LoVo (cell line): ENCODE measurements at places on chromosomes 3 and 15.
A peak's percentile ranks its signal among the peaks of the same experiment; 100 is the strongest.

GRCh38 chr3:23217872-23218554 lies 14.9 kb downstream of the UBE2E2 start:
- no peak for DNase-seq

DNA sequence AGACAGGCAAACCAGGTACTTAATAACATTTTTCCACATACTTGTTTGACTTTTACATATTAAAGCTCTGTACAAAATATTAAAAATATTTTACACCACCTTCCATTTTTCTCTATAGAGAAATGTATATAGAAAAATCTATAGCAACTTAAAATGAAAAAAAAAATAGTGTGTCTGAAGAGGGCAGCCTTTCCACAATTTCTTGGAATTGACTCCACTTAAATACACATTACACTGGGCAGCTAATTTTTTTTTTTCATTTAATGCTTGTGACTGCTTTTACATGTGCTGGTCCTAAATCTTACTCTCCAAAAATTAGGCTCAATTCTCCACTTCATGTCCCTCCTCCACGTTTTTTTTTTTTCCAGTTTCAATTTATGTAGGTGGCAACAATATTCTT lies 427.0 kb upstream of the RBMS3 start:
- no peak for DNase-seq

- DNase-seq, result no peak
Observed at GRCh38 chr3:191003742-191004141, 141.2 kb upstream of the GMNC start.

DNA sequence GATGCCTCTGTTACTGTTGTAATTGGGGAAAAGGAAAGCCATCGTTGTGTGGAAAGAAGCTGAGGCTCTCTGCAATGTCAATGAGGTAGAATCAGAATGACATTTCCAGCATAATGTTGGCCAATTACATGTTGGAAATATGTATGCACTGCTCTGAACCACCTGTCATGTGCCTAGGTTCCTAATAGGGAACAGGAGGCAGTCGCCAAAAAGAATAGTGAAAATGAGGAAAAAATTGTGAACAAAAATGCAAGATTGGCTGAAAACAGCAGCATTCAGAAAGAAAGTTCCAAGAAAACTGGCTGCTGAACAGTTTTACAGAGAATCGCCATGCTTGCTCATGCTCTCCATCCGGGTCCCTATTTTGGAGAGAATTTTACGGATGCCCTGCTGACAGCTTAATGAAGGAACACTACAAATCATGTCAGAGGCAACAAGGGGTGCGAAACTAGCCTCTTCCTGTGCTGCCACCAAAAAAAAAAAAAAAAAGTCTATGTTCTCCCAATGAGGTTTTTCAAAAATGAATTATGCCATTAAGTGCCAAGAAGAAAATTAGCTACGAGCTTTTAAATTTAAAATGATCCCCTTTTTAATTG lies 305.9 kb upstream of the ARRDC4 start:
- no peak for DNase-seq

GRCh38 chr3:69961706-69962439 lies 37.7 kb upstream of the SAMMSON start:
- DNase-seq, result no peak

- no peak for DNase-seq
Observed at GRCh38 chr15:60358935-60359682, 38.7 kb downstream of the ANXA2 start.

DNA sequence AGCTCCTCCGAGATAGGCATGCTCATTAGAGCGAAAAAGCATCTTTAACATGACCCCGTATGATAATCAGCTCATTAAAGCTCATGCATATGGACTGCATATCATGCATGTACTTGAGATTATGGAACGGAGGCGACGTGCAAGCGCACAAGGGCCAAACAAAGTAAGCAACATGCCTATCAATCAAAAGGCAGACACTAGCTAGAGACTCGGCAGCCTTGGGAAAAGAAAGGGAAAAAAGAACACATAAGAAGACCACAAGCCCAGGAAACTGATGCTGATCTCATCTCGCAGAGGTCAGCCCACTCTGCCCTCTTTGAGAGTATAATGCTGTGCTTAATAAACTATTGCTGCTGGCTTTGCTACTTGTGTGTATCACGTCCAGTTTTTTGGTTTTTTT lies 2.6 kb upstream of the ACOX2 start:
- no peak for DNase-seq

DNA sequence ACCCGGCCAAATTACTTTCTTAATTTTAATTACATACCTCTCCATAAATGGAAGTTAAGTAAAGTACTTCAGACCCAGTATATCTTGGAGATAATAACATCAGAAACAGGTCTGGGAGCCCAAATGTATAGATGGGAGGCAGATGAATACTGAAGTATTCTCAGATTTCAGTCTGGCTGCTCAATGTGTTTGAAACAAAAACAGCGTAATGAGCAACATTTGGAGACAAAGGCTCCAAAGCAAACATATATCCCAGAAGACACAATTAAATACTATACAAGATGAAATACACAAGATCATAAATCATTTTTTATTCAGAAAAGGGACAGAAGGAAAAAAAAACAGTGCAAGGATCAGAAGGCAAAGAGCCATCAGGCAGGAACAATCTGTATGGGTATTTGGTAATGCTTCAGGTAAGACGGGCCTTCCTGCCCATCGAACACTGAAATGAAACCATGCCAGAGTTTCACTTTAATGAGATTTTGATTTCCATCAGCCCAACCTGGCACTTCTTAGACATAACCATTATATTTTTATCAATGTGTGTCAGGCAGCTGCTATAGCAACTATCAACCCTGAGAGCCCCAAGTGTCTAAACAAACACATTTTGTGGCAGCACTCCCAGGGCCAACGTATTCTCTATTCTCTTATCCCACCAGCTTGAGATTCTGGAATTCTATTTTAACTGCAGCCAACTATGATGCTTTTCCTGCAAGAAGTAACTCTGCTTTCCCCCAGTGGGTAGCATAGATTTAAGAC lies 210.8 kb downstream of the STT3B start:
- no peak for DNase-seq

DNA sequence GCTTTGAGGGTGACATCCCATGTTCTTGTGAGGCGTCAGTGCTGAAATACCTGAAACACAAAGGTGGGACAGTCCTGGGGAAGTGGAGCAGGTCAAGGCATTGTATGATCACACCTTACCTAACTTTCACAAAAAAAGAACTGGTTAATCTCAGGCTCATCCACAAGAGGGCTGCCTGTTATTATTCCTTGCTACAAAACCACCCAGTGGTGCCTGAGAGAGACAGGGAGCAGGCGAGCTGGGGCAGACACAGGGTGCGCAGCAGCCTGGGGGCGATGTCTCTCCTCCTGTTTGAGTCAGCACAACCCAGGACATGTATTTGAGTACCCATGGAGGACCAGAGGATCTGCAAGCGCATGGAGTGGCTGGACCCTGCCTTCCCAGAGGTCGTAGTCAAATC lies 316.8 kb upstream of the ATP10A start:
- DNase-seq, result no peak

DNA sequence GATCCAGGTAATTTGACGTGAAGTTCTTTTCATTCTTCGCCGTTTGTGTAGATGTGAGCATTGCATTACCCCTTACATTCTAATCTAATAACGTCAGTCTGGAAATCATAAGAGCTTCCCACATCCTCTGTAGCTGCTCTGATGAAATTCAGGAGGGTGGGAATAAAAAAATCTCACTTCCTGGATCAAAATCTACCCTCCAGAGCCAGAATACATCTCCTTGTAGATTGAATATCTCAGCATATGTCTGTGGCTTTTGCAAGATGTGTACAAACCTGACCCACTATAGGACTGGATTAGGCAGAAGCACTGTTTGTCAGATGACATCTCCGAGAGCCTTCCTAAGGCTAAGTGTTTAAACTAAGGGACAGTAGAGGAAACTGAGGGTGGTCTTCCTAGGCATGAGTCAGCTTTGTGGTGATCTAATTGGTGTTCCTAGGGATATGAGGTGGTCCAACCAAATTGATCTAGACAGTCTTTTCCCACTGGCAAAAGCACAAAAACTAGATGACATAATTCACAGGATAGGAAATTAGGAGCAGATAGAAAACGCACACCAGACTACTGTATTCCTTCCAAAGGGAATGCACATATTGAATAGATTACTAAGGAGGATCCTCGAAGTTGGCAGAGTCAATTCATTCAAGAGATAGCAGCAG lies 216.3 kb upstream of the LRTM1 start:
- no peak for DNase-seq

GRCh38 chr15:39598958-39599845 lies 18.3 kb downstream of the THBS1 start:
- DNase-seq, result no peak

DNA sequence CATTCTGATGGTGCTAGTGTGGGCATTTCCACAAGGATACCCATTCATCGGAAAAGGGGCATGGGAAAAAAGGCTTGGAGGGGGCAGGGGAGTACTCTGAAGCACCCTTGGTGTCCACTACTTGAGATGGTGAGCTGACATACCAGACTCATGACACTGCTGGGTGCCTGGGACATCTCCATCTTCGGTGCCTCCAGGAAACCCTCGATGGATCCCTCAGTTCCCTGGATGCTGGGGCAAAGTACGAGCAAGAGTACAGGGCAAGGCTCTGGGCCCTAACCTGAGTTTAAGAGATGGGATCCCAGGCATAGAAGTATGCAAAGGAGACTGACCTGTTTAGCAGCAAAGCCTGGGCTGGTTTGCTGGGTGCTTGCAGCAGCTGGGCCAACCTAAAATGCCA lies 5.2 kb upstream of the IP6K1 start:
- no peak for DNase-seq

DNA sequence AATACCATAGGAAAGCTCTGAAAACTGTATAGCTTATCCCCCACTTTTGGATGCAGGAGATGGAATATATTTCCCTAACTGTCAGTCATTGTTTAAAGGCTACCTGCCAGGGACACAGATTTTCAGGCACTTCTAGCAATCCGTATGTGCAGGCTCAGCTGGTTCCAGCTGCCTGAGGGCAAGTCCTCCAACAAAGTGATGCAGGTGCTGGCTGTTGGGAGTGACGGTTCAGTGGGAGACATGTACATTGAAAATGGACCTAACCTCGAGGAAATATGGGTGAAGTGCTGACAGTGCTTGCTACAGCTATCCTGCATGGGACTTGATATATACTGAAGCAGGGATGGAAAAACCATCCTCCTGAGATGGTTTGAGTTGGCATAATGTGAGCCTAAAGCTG lies 153.1 kb upstream of the GAP43 start:
- DNase-seq, result no peak

- DNase-seq, result no peak
Observed at GRCh38 chr3:123387532-123387931, 61.4 kb downstream of the ADCY5 start.

- DNase-seq, result no peak
Observed at GRCh38 chr3:45145223-45145622, 955 bp downstream of the CDCP1 start.

DNA sequence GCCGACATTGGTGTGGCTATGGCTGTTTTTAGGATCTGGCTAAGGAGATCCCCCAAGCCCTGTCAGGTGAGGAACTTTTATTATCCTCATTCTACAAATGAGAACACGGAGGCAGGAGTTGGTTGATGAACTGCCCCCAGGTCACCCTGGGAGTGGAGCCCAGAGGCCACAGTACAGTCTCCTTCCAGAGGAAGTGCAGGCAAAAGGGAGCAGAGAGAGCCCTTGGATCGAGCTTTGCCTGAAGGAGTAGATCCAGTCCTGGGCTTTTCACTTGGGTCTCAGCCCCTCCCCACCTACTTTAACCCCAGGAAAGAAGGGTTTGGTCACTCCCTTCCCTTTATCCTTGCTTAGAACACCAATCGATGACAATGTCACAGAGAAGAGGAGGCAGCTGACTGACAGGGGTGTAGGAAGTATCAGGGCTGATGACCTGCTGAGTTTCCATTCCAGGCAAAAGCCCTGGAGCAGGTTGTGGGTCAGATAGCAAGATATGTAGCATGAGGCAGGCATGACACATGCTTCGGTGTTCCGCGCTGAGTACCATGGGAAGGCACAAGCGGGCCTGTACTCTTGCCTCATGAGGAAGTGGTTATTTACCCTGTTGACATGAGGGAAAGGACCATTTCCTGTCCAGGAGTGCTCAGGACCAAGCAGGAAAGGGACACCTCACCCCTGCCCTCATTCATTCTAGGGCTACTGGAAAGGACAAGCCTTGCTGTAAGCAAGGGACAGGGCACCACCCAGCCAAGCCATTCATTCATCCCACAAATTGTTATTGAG lies 5.8 kb upstream of the PLA2G4D start:
- no peak for DNase-seq

DNA sequence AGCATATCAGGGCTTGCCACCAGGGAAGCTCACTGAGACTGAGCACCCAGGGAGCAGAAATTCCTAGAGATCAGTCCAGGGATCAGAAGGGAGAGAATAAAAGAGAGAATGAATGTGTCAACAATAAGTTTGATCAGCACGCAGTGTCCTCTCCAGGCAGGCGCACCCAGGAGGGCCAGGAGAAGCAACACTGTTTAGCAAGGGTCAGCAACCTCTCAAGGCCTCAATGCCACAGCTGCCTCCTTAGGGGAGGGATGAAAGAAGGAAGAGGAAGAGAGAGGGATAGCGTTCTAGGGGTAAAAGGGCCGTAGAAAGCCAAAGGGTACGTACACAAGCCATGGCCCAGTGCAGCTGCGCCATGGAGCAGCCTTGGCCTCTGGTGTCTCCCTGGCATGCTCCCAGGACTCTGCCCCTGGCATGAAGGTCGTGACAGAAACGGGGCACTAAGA lies 399.8 kb downstream of the SHQ1 start:
- no peak for DNase-seq

- peak; percentile 80 for DNase-seq
Observed at GRCh38 chr3:187741403-187742350, 3.6 kb downstream of the BCL6 start.
